ELF-1 (cell line): ENCODE measurements at places on chromosomes 4 and X.

DNA sequence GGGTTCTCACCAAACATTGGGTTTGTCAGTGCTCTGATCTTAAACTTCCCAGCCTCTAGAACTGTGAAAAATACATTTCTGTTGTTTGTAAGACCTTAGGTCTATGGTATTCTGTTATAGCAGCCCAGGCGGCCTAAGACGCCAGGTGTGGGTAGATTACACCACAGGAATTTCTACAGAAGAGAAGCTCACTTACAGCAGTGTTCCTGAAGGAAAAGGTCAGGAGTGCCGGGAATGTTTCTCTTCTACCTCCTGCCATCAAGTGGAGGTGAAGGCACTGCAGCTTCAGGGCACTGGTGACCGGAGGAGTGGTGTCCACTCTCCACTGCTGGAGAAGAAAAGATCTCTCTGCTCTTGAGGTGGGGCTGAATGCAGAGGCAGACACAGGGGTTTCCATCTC lies 45.7 kb downstream of the FHDC1 start:
- no peak for DNase-seq

GRCh38 chr4:18847249-18847890 lies 825.8 kb upstream of the LCORL start:
- no peak for DNase-seq

- DNase-seq, result no peak
Measured at GRCh38 chr4:13536607-13537006, 7.7 kb downstream of the NKX3-2 start.

- DNase-seq, result no peak
Measured at GRCh38 chr4:57550198-57550597, 440.0 kb upstream of the IGFBP7 start.

- DNase-seq, result no peak
Measured at GRCh38 chrX:37380924-37381323, 31.8 kb downstream of the PRRG1 start.

DNA sequence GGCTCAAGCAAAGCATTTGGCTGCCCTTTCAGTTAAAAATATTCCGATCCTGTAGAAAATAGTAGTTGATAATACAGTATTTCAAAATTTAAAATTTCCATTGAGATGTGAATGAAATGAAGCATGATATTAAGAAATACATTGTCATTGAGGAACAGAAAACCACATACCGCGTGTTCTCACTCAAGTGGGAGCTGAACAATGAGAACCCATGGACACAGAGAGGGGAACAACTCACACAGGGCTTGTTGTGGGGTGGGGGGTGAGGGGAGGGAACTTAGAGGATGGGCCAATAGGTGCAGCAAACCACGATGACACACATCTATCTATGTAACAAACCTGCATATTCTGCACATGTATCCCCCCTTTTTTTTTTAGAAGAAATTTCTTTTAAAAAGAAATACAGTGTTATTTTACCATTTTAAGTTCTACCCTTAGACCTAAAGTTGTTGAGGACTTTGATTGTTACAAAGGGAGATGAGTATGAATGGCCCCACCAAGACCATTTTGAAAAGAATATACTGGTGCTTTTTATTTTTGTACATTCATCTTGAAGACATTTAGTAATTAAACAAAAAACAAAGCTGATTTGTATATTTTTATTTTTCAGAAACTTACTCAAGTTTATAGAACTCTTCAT lies 52.0 kb upstream of the IL13RA1 start:
- no peak for DNase-seq

GRCh38 chrX:38774249-38774648 lies 27.0 kb upstream of the MID1IP1 start:
- DNase-seq, result no peak

DNA sequence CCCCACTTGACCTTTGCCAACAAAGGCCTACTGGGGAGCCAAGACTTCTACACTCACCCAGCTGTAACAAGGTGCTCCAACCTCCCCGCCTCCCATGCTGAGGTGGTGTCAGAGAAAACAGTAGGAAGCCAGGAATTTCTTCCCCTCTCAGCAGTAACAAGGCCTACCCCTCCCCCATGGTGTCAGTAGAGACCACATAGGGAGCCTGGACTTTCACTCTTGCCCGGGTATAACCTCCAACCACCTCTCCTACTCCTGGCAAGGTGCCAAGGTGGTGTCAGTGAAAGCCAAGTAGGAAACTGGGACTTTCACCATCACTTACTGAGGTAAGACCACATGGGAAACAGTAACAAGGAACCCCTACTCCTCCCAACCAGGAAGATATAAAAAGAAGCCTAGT lies 93.1 kb downstream of the SLC16A2 start:
- peak; percentile 59 for DNase-seq

DNA sequence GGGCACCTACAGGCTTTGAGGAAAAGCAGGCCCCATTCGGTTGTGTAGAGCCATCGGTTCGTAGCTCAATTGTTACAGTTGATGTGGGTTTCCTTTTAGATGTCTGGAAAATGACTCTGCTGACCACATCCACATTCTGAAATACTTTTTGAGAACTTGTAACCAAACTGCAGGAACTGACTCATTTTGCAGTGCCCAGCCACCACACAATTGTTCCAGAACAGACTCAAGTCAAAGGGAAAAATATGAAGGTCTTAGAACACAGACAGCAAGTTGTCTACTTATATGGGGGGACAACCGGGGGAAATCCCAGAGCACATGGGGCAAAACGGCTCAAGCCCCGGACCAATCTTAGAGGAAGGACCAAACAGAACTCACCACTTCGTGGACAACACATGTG lies 557.6 kb upstream of the DIPK2B start:
- DNase-seq, result no peak

- no peak for DNase-seq
Measured at GRCh38 chr4:13678186-13678924, 50.8 kb upstream of the BOD1L1 start.

GRCh38 chrX:9698576-9698975 lies 67.1 kb downstream of the GPR143 start:
- no peak for DNase-seq

- no peak for DNase-seq
Measured at GRCh38 chr4:129218360-129218759, 122.4 kb downstream of the C4orf33 start.

GRCh38 chr4:7513671-7514070 lies 78.9 kb upstream of the PSAPL1 start:
- no peak for DNase-seq

- no peak for DNase-seq
Measured at GRCh38 chr4:88359558-88359957, 19.1 kb upstream of the HERC6 start.

GRCh38 chr4:163662768-163663167 lies 168.3 kb downstream of the TMA16 start:
- DNase-seq, result no peak

DNA sequence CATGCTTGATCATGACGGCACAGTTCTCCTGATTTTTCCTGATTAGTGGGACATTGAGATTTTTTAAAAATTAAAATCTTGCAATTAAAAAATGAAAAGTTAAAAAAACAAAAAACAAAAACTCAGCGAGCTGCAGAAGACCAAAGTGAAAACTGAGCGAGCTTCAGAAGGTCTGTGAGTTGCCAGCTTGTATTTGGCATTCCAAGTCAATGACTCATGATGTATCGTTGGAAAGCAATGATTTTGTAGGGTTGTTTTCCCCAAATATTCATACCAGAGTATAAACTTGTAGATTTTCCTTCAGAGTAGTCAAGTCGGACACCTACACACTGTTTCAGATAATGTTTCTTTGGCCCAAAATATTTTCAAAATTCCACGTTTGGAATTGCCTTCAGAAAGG lies 76.9 kb downstream of the LRRC66 start:
- DNase-seq, result no peak

DNA sequence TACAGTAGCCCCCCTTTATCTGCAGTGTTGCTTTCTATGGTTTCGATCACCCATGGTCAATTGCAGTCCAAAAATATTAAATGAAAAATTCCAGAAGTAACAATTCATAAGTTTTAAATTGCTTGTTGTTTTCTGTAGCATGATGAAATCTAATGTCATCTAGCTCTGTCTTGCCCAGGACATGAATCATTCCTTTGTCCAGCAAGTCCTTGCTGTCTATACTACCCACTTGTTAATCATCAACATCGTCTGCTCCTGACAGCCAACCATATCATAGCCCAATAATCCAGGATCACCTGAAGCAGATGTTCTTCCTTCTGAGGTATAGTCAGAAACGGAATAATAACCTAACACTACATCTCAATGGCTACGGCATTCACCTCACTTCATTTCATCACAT lies 79.8 kb downstream of the ADAMTS3 start:
- no peak for DNase-seq

DNA sequence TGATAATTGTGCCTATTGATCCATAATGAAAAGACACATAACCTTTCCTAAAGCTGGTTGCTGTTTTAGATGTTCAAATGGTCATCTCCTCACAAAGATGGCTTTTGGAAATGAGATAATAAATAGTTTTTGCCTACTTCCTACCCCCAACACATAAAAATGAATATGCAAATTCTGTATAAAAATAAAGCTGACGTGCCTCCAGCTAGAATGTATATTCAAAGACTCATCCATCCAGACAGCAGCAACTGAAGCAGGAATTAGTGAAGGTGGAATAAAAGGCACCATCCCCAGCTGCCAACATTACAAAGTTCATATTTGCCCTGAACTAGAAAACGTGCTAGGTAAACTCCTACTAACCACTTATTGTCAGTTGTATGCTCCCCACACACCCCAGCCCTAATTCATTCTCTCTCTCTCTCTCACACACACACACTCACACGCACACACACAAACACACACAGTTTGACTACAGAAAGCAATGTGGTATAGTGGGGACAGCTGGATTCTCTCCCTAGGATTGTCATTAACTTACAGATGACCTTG lies 53.6 kb downstream of the PCDH19 start:
- DNase-seq, result no peak

- peak; percentile 89 for DNase-seq
Measured at GRCh38 chr4:186078981-186079638, 10.2 kb downstream of the TLR3 start.

- DNase-seq, result no peak
Measured at GRCh38 chrX:131558562-131558961, 14.7 kb downstream of the OR13H1 start.

DNA sequence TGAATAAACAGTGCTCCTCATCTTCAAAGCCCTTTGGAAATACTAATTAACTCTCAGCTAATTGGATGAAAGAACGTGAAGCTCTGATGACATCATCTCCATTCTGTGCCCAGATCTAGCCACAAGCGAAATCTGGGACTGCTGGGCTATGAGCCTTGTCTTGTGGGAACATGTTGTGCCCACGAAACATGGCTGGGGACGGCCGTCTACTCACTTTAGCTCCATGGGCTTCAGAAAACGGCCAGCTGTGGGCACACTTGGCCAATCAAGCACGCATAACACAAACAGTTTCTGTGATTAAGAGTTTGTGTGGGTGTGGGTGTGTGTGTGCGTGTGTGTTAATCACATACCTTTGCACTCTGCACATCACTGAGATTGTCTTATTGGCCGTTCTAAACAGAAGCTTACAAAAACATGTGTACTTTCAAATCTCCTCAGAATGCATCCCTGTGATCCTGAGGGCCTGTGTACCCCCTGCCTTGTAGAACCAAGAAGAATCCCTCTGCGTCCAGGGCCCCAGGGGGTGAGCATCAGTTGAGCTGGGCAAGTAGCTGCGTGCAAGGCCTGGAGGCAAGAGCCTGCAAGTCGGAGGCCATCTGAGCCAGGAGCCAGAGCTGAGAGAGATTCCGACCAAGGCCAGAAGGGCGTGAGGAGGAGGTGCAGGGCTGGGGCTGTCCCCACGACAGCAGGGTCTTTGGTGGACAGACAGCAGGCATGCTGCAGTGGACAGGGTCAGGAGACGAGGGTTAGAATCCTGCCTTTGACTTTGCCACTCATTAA lies 18.7 kb upstream of the ZNF185 start:
- no peak for DNase-seq

- no peak for DNase-seq
Measured at GRCh38 chr4:15504041-15504440, 34.4 kb downstream of the CC2D2A start.

GRCh38 chrX:124605511-124605910 lies 259.1 kb downstream of the SH2D1A start:
- no peak for DNase-seq

DNA sequence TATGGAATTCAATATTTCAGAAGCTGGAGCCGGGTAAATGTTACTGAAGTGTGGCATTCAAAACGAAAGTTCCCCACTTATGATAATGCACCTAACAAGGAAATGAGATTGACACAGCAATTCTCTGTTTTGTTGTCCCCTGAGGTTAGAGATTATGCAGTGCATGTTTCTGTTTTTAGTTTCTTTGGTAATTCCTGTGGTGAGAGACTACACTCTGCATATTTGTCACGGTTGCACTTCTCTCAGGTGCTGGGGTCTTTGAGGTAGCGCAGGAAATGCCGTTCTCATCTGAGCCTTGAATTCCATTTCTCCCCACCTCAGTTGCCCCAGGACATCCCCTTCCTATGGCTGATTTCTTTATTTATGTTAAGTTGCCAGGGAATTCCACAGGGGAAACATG lies 15.3 kb upstream of the BEND4 start:
- peak; percentile 52 for DNase-seq

DNA sequence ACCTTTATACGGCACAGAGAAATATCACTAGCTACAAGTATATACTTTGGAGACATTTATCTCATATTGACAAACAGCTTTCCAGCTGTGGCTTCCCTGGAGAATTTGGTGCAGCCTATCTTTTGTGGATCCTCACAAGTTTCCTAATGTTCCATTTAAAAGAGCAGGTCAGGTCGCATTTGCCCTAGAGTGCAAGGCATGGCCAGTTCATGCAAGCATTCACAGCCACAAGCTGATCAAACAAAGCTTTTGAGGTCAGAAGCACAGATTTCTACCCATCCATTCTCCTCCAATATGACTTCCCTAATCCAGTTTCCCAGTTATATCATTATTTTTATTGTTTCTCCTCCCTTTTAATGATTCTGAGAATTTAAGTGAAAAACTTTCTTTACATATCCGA lies 1008.4 kb upstream of the AGA start:
- no peak for DNase-seq

DNA sequence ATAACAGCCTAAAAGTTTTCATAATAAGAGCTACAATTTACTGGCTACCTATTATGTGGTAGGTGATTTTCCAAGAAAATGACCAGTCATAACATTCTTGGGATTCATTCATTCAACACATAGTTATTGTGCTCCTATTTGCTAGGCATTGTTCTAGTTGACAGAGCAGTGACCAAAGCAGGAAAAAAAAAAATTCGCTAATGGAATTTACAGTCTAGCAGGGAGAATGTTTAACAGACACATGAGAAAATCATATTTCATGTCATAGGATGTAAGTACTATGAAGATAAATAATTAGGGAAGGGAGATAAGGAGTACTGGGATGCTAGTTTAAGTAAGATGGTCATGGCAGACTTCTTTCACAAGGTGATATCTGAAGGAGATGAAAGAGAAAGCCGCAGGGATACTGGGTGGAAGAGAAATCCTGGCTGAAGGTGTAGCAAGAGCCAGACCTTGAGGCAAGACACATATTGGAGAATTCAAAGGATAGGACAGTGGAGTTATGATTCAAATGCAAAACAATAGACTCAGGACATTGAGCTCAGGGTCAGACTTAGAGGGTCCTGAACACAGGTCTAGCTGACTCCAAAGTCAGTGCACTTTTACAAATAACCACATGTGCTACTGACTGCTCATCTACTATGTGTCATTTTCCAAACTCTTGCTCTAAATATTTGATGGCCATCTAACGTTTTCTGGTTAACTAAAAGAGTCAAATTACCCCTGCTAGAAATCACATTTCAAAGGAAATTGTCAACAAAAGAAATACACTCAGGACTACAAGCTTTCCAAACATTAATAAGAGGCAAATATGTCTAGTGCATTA lies 20.4 kb downstream of the SPCS3 start:
- DNase-seq, result no peak
